ENCODE measurements at places on chromosomes 1 and 21.

DNA sequence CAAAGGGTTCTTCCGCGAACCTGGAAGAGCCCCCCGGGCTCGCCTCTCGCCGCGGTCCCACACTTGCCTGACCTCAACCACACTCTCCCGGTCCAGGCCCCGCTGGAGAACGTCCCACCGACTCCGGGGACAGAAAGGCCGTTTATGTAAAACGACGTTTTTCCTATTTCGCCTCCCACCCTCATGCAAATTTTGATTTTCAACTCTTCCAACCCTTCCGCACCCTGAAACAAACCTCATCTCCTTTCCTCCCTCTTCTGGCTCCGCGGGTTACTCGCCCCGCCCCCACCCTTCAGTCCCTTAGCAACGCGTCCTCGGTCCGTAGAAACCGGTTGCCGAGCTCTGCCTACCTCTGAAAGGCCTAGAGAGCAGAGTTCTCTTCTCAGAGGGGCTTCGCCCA is at the start of gene C1orf141:
TSS of gene C1orf141 (minus strand) at position 276 of the 400 bp plus-strand sequence. CDS start 7,730 bp downstream, outside the sequence.
- peak; percentile 47 for DNase-seq

GRCh38 chr1:183197762-183198161 is 11.7 kb downstream of the LAMC2 start:
- no peak for DNase-seq

DNA sequence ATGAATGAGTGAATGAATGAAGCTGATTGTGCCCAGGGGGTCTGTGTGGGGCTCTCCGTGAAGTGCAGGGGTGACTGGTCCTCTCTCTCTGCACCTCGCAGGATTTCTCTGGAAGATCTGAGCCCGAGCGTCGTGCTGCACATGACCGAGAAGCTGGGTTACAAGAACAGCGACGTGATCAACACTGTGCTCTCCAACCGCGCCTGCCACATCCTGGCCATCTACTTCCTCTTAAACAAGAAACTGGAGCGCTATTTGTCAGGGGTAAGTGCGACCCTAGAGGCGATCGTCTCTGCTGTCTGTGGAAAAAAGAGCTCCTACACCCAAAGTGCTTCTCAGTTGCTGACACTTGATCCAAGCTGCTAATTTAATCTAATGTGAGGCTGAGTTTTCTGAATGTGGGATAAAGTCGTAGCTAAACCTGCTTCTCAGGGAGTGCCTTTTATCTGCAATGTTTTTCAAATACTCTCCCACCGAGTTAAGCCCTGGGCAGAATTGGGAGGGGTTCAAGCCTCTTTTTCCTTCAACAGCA is 101.7 kb downstream of the HUNK start:
- no peak for DNase-seq

GRCh38 chr1:19447550-19447949 is 37.8 kb downstream of the CAPZB start:
- no peak for DNase-seq

DNA sequence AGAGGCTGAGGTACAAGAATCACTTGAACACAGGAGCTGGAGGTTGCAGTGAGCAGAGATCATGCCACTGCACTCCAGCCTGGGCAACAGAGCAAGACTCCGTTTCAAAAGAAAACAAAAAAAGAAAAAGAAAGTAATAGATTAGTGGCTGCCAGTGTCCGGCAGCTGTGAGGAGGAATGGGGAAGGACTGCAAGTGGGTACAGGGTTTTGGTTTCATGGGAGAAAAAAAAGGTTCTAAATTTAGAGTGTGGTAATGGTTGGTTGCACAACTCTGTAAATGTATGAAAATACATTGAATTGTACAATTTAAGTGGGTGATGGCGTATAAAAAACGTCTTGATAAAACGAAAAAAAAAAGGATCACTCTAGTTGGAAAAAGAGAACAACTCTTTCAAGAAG is 6.7 kb downstream of the TAF1A start:
- no peak for DNase-seq

DNA sequence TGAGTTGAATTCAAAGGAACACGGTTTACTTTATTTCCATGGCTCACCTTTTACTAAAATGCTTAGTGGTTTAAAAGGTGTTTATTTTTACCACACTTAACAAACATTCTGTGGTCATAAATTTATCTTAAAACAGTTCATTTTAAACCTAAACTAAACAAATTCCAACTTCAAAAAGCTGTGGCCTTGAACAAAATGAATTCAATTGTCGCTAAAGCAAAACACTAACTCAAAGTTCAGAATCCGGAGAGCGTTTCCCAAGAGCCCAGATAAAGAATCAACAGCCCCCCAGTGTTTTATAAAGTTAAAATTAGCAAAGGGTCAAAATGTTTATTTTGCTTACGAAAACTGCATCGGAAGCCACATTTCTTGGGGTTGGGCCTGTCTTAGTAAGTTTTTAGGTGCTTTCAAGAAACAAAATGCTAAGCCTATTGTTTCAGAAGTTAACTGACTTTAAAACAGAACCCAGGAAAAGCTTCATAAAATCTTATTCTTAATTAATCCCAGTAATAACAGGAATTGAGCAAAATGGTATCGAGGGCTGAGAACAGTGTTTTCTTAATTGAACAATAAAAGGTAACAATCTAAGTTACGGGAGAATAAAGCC is 1.3 kb downstream of the PUM1 start:
- DNase-seq = no peak

DNA sequence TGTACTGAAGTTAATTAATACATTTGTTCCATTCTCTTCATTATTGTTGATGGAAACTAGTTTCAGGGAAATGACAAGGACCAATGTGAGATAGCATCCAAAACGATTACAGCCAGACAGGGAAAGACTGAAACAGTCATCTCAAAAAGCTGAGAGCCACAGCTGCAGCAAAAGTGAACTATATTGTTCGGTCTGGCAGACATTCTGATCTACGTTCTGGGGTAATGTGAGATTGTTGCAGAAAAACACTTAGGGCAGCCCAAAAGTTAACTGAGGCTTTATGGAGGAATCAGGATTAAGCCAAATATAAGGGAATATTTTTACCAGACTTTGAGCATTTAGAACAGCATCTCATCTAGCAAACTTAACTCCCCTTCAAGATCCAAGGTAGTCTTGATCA is 112.9 kb downstream of the LRRC40 start:
- no peak for DNase-seq

GRCh38 chr1:146012703-146013558 is 8.6 kb downstream of the HJV start:
- peak; percentile 88 for DNase-seq

DNA sequence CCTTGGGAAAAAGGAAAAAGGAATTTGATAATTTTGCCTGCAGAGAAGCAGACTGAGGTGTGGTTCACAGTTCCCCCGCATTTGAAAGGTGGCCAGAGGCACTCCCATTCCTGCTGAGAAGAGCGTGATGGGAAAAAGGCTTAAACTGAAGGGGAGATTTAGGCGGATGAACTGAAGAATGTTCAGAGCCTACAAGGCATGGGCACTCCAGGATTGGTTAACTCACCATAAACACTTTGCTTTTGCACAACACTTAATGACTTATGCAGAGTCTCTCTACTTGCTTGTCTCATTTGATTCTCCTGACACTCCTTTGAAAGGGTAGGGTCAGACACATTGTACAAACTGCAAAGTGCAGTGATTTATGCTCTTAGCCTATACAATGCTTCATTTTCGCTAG is 119.6 kb upstream of the RUNX1 start:
- no peak for DNase-seq

DNA sequence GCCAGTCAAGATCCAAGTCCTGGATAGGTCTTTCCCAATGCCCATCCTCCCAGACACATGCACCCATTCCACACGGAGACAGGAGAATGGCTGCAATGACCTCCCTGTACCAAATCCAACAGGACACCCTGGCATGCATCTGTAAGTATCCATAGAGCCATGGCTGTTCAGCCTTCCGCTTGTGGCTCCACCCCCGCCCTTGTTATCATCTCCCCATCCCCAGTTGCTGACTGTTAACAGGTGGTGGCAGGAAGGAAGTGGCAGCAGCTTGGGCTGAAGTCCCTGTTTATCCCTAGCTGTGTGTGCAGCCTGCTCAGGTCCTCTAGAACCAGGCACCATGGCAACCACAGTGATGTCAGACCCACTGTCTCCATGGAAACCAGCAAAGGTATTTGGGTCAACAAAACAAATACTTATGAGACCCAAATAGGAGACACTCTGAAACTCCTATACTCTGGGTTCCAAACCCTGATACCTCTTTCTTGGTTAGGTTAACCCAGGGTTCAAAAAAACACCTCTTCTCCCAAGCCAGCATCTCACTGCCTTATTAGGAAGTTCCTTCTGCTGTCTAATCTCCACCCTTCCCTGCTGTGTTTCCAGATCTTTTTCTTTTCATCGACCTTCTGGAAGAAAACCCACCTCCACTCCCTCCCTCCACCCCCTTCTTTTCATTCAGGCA is 721 bp downstream of the PBXIP1 start:
- peak; percentile 88 for DNase-seq

GRCh38 chr1:198330982-198331615 is 174.3 kb downstream of the NEK7 start:
- DNase-seq = no peak

DNA sequence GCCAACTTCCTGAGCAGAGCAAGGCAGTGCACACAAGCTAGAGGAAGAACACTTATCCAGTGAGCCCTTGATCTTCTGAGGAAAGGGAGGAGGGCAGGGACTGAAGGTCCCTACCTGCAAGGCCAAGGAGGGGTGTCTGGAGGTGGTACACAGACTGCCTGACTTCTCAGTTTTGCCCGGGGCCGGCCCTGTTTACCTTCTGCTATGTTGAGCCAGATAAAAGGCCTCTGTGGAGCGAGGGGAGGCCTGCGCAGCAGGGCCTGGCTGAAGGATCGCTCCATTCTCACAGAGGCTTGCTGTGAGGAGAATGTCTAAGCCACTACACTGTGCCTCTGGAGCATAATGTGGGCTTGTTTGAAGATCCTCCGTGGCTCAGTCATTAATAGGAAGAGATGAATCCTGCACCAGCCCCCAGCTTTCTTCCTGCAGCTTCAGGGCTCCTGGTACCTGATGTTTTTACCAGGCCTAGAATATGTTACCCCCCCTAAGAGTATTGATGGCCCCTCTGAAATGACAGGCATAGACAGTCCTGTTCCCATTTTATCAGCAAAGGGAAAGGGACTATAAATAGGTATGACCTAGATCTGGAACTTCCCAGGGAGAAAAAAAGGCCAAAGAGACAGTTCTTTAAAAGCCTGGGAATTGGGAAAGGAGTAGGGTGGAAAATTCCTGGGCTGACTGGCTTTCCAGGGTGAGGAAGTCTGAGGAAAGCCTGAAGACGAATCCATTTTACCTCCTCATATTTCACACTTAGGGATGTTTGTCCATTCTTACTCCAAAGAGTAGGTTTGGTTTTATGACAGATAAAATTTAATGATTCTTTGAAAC is 4.7 kb downstream of the POGK start:
- peak; percentile 16 for DNase-seq

GRCh38 chr21:15894596-15894995 is 164.8 kb downstream of the USP25 start:
- DNase-seq = peak; percentile 51

GRCh38 chr1:218964471-218965185 is 209.1 kb upstream of the LYPLAL1 start:
- no peak for DNase-seq

- no peak for DNase-seq
Measured at GRCh38 chr1:33955096-33955495, 91.2 kb downstream of the HMGB4 start.

DNA sequence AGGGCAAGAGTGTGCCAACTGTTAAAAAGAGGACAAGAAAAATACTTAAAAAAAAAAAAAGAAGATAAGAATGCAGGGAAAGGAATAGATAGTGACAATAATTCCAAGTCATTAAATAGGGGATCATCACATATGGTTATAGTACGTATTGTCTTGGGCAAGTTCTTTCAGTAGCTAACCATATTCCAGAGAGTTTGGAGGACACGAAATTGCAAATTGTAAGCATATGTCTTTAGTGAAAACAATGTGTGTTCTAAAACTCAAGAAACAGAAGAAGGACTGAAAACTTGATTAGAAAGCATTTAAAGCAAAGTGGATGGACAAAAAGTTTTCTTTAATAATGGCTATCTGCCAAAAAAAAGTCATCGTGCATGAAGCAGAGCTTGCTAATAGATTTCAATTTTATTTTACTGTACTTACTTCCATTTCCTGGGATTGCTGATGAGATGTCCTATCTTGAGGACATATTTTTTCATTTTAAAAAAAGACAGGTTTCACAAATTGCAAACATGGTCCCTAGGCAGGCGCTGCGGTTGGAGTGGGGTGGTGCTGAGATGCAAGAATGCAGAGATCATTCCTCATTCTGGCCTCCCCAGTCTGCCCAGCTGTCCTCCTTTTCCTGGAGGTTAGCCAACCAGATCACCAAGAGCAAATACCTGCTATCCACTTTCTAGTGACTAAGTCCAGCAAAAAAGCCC is 11.9 kb downstream of the TSPAN2 start:
- no peak for DNase-seq

GRCh38 chr1:41648230-41648629 is 163.7 kb upstream of the EDN2 start:
- no peak for DNase-seq

- no peak for DNase-seq
Measured at GRCh38 chr1:168405906-168406549, 125.4 kb downstream of the TBX19 start.

GRCh38 chr1:53501065-53502005 is 42.1 kb downstream of the DMRTB1 start:
- DNase-seq = no peak

DNA sequence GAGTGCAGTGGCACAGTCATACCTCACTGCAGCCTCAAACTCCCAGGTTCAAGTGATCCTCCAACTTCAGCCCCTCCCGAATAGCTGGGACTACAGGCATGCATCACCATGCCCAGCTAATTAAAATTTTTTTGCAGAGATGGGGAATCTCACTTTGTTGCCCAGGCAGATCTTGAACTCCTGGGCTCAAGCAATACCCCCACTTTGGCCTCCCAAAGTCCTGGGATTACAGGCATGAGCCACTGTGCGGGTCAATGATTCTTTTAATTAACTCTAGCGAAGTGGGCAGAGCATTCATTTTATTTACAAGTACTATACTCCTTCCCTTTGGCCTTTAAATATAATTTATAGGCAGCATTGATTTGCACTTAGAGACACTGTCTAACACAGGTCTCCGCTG is 2.5 kb upstream of the OTUD3 start:
- no peak for DNase-seq

GRCh38 chr21:33026878-33027400 is 1.2 kb downstream of the OLIG2 start:
- no peak for DNase-seq

DNA sequence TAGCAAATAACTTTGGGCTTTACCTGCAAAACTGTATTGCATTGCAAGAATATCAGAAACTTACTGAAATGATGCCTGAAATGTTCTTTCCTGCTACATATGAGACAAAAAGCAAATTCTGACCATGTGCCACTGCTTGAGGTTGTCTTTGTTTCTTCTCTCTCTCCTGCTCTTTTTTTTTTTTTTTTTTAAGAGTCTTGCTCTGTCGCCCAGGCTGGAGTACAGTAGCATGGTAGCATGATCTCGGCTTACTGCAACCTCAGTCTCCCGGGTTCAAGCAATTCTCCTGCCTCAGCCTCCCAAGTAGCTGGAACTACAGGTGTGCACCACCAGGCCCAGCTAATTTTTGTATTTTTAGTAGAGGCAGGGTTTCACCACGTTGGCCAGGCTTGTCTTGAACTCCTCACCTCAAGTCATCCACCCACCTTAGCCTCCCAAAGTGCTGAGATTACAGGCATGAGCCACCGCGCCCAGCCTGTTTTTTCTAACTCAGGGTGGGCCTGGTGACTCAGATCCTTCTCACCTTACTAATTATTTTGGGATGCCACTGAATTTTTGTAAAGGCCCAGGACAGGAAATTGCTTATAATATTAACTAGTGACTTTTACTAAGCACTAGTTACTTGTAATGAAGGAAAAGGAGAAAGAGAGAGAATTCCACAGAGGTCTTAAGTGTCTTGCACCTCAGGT is 35.9 kb downstream of the DNASE2B start:
- DNase-seq = no peak

- DNase-seq = no peak
Measured at GRCh38 chr1:161000736-161001480, 20.0 kb downstream of the F11R start.

Measured in fibroblast of pulmonary artery (primary cell).